ENCODE measurements at places on chromosomes 4 and X.

DNA sequence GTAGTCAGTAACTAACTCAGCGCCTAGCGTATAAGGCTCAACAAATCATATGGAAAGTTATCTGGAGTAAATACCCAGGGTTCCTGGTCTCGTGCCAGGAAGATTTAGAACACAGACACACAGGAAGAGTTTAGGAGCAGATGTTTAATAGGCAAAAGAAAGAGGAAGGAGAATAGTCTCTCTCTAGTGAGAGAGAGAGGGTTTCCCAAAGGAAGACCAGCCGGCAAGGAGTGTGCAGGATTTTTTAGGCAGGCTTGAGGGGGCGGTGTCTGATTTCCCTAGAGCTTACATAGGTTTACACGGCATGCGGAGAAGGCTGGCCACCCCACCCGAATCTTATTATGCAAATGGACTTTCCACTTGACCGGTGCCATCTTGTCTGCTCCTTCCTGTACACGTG is 284.0 kb upstream of the FRG1 start:
- ATAC-seq, result no peak

DNA sequence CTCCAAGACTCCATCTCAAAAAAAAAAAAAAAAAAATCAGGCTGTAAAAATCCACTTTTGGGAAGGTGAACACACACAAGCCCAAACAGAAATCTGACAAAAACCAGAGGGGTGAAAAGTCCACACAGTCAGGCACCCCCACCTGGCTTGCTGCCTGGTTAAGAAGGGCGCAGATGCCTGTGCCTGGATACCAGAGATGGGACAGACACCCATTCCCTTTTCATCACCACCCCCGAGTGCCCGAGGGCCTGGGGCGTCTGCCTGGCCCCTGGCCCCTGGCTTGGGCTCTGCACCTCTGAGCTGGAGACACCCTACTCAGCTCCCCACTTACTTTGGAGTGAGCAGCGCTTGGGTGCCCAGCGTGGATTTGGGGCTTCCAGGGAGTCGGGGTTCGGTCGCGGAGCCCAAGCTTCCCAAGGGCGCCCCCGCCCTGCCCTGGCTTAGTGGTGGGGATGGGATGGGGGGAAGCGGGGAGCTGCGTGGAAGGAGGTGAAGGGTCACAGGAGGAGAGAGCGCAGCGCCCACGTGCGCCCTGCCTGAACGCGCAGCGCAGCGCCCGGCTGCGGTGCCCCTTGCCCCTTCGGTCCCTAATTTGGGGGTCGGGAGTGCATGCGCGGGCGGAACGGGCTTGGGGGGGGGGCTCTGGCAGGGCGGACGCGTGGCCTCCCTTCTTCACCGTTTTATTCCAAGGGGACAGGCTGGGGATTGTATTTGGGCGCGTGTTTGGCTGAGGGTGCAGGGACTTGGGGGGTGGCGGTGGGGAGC is 11.3 kb downstream of the SHOX start:
- ATAC-seq, result no peak

GRCh38 chr4:44558031-44558605 is 93.3 kb downstream of the YIPF7 start:
- no peak for ATAC-seq

GRCh38 chrX:43345166-43345565 is 310.9 kb upstream of the MAOA start:
- ATAC-seq, result no peak

GRCh38 chr4:37415845-37416369 is 171.4 kb downstream of the NWD2 start:
- ATAC-seq, result no peak

- ATAC-seq, result peak; percentile 30
Measured at GRCh38 chr4:15963001-15963451, at the start of gene FGFBP2. Gene FGFBP2 (minus strand): TSS chr4:15963175. CDS start chr4:15963129, 46 bp downstream.

DNA sequence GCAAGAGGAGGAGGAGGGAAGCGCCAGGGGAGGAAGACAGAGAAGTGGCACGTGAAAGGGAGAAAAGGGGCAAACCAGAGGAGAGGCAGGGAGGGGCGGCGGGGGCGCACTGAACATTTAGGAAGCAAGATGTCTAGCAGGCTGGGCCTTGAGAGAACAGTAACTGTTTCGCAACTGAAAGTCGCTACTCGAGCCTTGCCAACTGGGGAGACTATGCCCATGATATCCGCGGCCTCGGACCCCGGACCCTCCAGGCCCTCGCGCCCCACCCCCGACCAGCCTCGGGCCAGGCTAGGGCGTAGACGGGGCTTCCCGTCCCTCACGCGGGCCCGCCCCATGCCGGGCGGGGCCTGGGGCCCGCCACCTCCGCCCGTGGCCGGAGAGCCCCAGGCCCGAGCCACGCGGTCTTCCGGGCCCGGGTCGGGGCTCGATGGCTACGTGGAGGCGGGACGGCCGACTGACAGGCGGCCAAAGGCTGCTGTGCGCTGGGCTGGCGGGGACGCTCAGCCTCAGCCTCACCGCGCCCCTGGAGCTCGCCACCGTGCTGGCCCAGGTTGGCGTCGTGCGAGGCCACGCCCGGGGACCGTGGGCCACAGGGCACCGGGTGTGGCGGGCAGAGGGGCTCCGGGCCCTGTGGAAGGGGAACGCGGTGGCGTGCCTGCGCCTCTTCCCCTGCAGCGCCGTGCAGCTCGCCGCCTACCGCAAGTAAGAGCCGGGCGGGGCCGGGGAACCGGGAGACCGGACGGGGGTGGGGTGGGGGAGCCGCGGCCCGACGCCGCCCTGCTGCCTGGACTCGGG is at the start of gene SLC25A43:
TSS of gene SLC25A43 (plus strand) at position 363 of the 798 bp plus-strand sequence. CDS start at position 431, 68 bp downstream.
- peak; percentile 72 for ATAC-seq

DNA sequence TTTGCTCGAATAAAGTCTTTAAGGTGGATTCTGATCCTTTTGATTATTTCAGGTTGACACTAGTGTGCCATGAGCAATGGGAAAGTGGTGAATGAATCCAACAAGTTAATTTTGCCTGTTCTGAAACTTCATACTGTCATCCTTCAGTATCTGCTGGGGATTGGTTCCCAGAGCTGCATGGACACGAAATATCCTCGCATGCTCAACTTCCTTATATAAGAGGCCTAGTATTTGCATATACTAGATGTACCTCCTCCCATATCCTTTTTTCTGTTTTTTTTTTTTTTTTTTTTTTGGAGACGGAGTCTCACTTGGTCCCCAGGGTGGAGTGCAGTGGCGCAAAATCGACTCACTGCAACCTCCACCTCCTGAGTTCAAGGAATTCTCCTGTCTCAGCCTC is 23.0 kb upstream of the PDS5A start:
- no peak for ATAC-seq

GRCh38 chrX:72046447-72046846 is 85.3 kb downstream of the RTL5 start:
- no peak for ATAC-seq

- no peak for ATAC-seq
Measured at GRCh38 chr4:107734120-107734519, 14.1 kb upstream of the PAPSS1 start.

- ATAC-seq, result no peak
Measured at GRCh38 chrX:43898406-43899035, 16.3 kb upstream of the MAOB start.

DNA sequence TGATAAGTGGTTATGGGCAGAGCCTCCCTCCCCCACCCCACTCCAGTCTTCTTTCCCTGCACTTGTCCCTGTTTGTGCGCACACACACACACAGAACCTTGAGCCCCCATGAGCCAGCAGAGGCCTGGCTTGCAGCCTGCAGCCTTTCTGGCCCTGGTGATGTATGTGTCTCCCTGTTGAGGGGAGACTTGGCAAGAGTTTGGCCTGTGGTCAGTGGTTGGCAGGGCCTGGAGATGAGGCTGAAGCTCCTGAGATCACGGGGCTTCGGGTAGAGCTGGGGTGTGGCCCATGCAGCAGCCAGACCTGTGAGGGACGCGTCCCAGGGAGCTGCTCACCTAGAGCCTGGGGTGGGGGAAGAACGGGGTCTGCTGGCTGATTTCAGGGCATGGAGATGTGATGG is 2.3 kb downstream of the GPR173 start:
- no peak for ATAC-seq
